ENCODE measurements at places on chromosomes 11 and 22. TPM values are rescaled to one million over a fixed set of nuclear protein-coding genes. Genes with fewer than 3 reads are reported as not detected.

FERMT3 gene
- total RNA-seq: 1.6 TPM

ZFP91 gene
- total RNA-seq: 39.8 TPM

OR6T1 gene
- not detected for total RNA-seq

GSTT2B gene
- total RNA-seq: not detected

ARHGAP20 gene
- total RNA-seq: not detected

ISX gene
- not detected for total RNA-seq

APOA4 gene
- total RNA-seq: not detected

EHBP1L1 gene
- 46.0 TPM for total RNA-seq

MS4A3 gene
- total RNA-seq: not detected

SULT4A1 gene
- not detected for total RNA-seq

ALKBH3 gene
- total RNA-seq: 28.3 TPM

OR5B3 gene
- total RNA-seq: not detected

OVOL1 gene
- total RNA-seq: not detected

OR52I1 gene
- not detected for total RNA-seq

MB gene
- total RNA-seq: 6.9 TPM

SLN gene
- total RNA-seq: 0.50 TPM

OR4P4 gene
- not detected for total RNA-seq

FOLR1 gene
- total RNA-seq: not detected

PAMR1 gene
- total RNA-seq: not detected

OR10A2 gene
- total RNA-seq: not detected

CALCA gene
- not detected for total RNA-seq

SHISAL1 gene
- total RNA-seq: 7.4 TPM

HBG2 gene
- not detected for total RNA-seq

MRGPRX3 gene
- total RNA-seq: not detected

TUB gene
- total RNA-seq: 5.7 TPM

DRAP1 gene
- 242 TPM for total RNA-seq

TYR gene
- not detected for total RNA-seq

AHNAK gene
- 167 TPM for total RNA-seq

NOX4 gene
- not detected for total RNA-seq

C11orf42 gene
- total RNA-seq: not detected

CCDC89 gene
- total RNA-seq: not detected

PIM3 gene
- 34.0 TPM for total RNA-seq

GAL3ST3 gene
- total RNA-seq: not detected

C11orf87 gene
- total RNA-seq: 0.03 TPM

OR52A1 gene
- not detected for total RNA-seq

ANO1 gene
- total RNA-seq: 1.1 TPM

MUC5AC gene
- 3.8 TPM for total RNA-seq

ZNF214 gene
- total RNA-seq: 0.83 TPM

RAB36 gene
- total RNA-seq: 6.6 TPM
